ENCODE measurements at places on chromosomes 7 and 10.

DNA sequence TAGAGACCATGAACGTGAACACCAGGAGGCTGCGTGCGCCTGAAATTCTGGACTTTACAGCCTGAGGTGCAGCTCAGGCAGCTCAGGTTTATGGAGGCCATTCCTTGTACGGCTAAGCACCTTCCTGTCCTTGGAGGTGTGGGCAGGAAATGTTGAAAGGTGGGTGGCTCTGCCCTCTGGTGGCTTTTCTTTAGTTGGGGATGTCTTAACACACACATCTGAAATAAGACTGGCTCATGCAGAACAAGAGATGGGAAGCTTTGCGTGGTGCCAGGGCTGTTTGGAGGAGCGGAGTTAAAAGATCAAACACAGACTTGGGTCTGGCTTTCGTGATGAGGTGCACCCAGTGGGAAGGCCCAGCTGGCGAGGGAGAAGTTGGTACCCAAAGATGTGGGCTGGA is 64.1 kb downstream of the DOCK1 start:
- DNase-seq = no peak

DNA sequence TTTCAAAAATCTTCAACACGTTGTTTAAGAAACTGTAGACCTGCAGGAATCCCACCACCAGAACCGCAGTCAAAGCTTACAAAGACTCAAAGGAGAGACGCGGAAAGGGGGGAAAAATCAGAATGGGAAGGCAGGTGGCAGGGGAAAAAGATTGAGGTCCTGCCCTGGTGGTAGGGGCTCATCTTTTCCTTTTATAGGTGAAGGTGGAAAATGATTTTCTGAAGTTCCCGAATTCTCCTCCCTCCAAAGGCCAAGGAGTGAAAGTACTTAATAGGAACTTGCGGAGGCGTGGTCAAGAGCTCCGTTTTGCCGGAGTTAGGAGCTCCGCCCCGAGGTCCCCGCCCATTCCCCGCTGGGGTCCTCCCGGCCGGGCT is 724 bp downstream of the BBIP1 start:
- peak; percentile 68 for DNase-seq

GRCh38 chr7:136857573-136857972 is 10.9 kb upstream of the CHRM2 start:
- no peak for DNase-seq

GRCh38 chr7:18700147-18700546 is 204.6 kb downstream of the HDAC9 start:
- no peak for DNase-seq

- no peak for DNase-seq
Observed at GRCh38 chr10:7411671-7412128, 866 bp upstream of the SFMBT2 start.

Measured in NCI-H2227 treated with DMSO at 0.1 percent for 48 hours (cell line).